ENCODE measurements at places on chromosomes 12 and 14.

DNA sequence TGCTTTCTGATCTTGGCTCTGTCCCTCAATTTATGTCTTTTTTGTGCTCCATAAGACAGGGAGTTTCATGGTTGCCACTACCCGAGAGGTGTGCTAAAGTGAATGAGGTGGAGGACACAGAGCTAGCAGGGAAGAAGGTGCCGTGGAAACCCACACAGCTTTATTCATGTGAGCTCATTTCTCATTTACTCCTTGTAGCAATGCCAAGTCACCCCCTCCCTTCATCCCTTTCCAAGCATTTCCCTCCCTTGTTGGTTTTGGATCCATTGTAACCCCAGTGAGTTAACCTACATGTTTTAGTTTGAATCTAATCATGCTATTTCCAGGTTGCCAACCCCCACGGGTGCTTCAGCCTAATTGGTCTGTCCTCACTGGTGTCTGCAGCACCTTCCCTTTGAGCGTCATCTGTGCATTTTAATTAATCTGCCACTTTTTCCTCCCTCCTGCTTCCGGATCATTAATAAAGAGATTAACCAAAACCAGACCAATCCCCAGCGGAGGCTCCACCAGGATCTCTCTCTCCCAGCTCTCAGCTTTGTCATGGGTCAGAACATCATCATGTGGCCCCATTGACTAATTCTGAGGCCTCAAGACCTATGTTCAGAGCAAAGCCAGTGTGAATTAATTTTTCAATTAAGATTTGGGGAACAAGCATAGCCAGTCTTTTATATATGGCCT lies 56.2 kb downstream of the NTF3 start:
- no peak for DNase-seq

DNA sequence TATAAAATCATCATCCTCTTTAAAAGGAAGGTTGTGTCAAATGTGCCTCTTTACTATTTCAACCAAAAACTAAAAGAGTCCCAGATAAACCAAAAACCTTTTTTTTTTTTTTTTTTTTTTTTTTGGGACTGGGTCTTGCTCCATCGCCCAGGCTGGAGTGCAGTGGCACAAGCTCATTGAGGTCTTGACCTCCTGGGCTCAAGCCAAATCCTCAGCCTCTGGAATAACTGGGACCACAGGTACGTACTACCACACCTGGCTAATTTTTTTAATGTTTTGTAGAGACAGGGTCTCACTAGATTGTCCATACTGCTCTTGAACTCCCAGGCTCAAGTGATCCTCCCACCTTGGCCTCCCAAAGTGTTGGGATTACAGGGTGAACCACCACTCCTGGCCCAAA lies 16.4 kb upstream of the SELPLG start:
- no peak for DNase-seq

DNA sequence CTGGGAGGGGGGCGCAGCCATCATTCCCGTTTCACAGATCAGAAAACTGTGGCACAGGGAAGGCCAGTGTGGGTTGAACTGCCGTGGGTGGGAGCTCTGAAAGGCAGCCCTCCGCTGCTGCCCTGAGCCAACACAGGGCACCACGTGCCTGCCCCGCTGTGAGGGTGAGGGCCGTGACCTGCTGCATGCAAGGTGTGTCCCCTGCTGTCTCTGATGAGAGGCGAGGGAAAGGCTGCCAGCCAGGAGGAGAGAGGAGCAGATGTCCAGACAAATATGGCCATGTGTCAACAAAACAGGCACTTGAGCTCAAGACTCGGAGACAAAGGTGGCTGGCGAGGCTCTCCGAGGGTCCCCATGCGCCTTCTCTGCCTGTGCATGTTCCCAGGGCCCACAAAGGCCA lies 108.8 kb downstream of the RBM19 start:
- no peak for DNase-seq

DNA sequence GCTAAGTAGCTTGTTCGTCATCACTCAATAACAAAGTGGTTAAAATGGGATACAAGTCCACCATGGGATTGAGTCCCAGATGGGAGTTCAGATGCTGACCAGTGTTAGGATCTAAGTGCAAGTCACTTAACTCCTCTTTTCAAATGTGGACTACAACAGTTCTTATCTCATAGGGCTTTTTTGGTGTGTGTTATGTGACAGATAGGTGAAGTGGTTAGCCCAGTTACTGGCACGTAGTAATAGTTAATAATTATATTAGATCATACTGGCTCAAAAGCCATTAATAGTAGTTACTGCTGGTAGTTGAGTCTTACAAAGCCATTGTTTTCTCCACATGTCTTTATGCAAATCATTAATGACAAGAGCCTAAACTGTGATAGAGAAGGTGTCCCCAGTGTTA lies 73.2 kb downstream of the RCOR1 start:
- DNase-seq = no peak

DNA sequence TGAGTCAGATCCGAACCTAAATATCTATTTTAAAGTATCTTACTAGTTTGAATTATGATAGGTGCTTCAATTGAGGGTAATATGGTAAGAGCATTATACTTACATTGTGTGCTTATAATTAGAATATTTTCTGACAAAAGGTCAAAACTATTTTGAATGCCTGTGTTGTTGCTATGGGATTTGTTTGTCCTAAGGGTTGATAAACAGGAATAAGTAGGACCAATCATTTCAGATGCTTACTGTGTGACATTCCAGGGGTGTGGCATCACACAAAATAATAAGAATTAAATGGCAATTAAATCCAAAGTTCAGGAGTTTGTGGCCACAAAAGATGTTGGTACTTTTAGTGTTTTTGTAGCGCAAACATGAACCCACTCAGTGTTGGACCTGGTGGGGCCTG lies 256.2 kb upstream of the DDHD1 start:
- no peak for DNase-seq

DNA sequence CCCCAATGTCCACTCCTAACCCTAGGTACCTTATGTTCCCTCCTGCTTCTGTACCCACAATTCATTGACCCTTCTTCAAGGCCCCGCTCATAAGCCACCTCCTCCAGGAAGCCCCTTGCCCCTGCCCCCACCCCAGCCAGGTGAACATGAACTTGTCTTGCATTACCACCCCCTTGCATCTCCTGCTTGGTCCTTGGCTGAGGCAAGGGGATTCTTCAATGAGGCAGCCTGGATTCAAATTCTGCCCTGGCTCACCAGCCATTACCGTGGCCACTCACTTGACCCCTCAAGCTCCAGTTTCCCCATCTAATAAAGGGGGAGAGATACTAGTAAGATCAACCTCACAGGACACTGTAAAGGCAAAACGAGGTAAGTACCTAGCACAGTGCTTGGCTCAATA lies 193.1 kb downstream of the DICER1 start:
- DNase-seq = no peak

DNA sequence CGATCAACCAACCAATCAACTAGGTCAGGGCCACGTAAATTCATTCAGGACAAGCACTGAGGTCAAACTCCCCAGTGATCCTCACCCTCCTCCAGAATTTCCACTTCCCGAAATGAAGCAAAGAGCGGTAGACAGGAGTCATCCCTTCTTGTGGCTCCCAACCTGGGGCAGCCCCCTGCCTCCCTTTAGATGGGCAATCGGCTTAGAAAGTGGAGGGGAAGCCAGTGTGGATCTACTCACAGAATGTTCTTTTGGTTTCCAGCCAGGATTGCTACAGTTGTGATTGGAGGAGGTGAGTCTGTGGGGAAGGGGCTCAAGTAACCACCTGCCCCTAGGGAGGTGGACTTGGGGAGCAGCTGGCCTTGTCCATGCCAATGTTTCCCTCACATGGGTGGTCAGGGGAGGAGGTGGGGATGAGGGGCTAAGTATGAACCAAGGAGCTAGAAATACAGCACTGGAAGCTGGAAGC lies 4.1 kb downstream of the IFI27 start:
- DNase-seq = no peak

Measured in vagina (tissue), 2 donors.